Mesenteric fat pad (tissue), 1 donor: ENCODE measurements at places on chromosomes 6 and 20. TPM values are rescaled to one million over a fixed set of nuclear protein-coding genes. Genes with fewer than 3 reads are reported as not detected.

The OPN5 gene
- not detected for total RNA-seq

The ULBP1 gene
- 0.19 TPM for total RNA-seq

The CRISP2 gene
- not detected for total RNA-seq

The ZNF512B gene
- 18.7 TPM for total RNA-seq

The PRSS16 gene
- 0.19 TPM for total RNA-seq

The ADGRB3 gene
- total RNA-seq, result 0.74 TPM

The DPPA5 gene
- not detected for total RNA-seq

The ADGRG6 gene
- total RNA-seq, result 8.0 TPM

The SLC32A1 gene
- total RNA-seq, result not detected

The TREML2 gene
- total RNA-seq, result 1.0 TPM

The PRRT1 gene
- 1.0 TPM for total RNA-seq

The MROH8 gene
- 6.9 TPM for total RNA-seq

The ADGB gene
- total RNA-seq, result not detected

The CDSN gene
- total RNA-seq, result not detected

GRCh38 chr6:20317430-20317829 lies 84.2 kb upstream of the E2F3 start:
- DNase-seq, result no peak

DNA sequence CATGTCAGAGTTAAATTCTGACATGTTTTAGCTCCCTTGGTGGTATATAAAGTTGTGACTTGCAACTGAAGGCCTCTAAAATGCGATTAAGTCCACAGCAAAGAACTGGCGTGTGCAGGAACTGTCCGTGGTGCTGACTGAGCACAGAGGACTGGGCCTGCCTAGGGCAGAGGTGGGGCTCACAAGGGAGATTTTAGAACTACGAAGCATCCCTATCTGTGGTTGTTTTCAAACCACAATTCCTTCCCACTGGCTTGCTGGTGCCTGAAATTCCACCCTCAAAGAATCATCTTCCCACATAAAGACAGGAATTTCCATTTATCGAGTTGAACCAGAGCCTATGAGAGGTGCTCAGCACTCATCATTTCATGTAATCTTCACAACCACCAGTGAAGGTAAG lies 30.1 kb downstream of the RIMS4 start:
- DNase-seq, result no peak

- DNase-seq, result no peak
Observed at GRCh38 chr20:64006490-64006889, 25.6 kb downstream of the PRPF6 start.

- no peak for DNase-seq
Observed at GRCh38 chr6:100512203-100512862, 47.6 kb upstream of the SIM1 start.

DNA sequence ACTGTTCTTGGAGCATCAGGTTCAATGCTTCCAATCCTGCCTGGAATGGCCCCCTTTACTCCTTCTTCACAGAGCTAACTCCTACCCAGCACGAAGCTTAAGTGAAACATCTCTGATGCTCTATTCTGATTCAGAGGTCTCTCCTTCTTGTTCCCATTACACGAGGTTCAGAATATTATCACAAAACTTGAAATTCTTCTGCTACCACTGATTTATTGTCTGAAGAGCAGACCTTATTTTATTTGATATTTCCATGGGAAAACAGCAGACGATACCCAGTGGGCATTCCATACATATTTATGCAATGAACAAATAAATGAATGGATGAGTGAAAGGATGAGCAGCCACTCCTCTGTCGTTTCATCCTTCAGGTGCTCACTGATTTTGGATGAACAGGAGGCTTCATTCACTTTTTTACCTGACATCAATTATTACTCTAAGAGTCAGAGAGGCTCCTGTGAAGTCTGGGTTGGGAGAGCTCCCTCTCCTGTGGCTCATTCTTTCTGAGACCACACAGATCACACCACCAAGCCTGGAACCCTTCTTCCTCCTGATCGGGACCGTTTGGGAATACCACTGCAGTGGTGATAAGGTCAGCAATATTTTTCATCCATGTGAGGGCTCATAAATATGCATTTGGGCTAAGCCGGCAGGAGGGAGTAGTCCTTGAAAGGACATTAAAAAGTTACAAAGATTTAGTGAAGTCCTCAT lies 25.8 kb downstream of the SMLR1 start:
- DNase-seq, result no peak

- DNase-seq, result no peak
Observed at GRCh38 chr6:169574420-169574819, 127.4 kb downstream of the WDR27 start.

- no peak for DNase-seq
Observed at GRCh38 chr6:158783167-158783450, 36.1 kb downstream of the EZR start.

DNA sequence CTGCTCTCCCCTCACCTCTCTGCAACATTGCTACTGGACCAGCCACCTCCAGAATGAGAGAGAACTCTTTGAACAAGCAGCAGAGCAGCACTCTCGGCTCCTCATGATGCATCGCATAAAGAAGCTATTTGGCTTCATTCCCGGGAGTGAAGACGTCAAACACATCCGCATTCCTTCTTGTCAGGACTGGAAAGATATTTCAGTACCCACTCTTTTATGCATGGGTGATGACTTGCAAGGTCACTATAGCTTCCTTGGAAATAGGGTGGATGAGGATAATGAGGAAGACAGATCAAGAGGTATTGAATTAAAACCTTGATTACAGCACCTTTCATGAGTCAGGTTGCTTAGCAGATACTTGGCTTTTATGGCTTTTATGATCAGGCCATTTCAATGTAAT lies 4.3 kb downstream of the CALHM4 start:
- no peak for DNase-seq

DNA sequence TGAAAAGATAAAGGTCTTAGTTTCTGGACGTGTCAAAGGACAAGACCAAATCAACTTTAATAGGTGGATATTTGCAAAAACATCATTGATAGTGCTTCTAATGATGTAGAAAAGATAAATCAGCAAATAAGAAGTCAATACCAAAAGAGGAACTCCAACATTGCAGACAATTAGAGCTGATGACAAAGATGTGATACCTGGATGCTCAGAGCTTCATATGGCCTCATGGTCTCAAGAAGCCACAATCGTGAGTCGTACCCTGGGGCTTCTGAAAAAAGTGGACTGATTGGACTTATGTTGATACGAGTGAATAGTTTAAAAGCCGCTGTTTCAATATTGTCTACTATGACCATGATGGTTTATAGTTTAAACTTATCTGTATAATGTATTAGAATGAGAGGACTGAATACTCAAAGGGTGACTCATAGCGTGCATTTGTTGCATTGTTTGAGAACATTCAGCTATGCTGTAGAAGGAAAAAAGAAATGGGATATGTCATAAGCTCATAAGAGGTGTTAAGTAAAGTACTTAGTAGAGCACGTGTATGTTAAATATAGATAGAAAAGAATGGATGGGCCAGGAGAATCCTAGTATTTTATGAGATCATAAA lies 54.6 kb upstream of the RIPOR2 start:
- DNase-seq, result no peak

GRCh38 chr6:20572288-20572687 lies 38.0 kb downstream of the CDKAL1 start:
- no peak for DNase-seq

DNA sequence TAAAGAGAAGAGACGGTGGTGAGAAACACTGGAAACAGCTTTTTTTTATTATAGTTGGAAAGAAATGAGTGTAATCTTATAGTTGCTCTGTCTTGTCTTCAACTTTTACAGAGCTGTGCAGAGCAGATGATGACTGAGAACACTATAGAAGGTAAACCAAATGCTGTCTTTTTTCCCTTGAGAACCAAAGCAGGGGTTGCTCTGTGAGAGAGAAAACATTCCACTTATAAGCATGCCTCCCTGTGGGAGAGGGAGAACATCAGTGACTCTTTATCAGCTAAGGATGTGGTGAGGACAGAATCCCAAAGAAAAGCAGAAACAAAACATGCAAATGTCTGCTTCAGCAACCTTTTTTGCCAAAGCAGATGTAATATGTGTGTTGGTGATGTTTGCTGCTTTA lies 179.3 kb upstream of the HDDC2 start:
- no peak for DNase-seq

DNA sequence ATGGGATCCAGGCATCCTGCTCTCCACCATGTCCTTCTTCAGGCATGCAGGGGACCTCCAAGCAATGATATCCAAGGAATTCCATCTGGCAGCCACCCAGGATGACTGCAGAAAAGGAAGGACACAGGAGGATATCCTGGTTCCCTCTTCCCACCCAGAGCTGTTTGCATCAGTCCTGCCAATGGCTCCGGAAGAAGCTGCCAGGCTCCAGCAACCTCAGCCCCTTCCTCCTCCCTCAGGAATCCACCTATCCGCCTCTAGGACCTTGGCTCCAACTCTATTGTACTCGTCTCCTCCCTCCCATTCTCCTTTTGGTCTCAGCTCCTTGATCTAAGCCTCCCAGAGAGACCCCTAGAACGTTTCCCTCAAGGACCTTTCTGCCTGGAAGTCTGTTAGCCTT lies 733 bp upstream of the PSORS1C2 start:
- DNase-seq, result no peak

DNA sequence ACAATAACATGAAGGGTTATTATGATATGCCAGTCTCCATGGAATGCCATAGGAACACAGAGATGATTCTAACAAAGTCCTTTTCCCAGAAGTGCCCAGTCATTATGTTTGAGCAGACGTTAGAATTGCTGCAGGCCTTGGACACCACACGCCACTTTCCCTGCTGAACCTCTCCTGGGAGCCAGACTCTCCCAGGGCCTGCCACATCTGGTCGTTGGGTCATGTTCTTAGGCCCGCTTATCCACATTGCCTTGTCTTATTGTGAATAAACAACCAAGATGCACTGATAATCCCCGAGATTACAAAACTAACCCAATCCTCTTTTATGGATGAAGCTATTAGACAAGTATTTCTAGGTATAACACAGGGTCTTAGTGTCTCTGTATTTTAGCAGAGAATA lies 276.5 kb upstream of the CITED2 start:
- DNase-seq, result no peak

GRCh38 chr20:2920473-2920872 lies 47.2 kb downstream of the PTPRA start:
- DNase-seq, result no peak

GRCh38 chr6:44228836-44229235 lies 5.4 kb downstream of the SLC29A1 start:
- no peak for DNase-seq

DNA sequence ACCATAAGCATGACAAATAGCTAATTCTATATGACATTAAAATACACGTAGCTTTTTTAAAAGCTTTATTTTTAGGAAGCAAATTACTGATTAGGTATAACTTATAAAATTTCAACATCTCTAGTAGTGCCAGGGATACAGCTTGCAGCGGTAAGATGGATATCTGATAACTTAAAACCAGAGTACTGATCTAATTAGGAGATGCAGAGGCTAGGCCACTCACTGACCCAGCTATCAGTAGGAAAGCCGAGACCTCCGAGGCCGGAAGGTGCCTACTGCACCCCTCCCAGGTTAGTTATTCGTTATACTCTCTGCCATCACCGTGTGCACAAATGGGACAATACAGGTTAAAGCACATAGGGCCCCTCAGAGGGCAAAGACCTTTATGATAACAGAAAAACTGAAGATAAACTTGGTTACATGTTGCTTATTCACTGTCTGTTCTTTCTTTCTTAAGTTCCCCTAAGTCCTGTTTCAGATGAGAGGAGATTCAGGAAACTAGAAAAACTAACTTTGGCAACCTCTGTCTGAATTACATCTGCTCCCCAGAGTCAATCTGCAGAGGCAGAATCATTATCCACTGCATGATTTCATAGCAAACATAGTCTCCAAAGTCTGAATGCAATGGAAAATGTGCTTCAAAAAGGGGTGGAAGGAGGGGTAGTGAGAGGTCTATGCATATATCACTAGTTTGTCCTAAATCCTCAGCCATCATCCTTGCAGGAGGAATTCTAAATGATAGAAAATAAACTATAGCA lies 60.8 kb downstream of the RIPOR2 start:
- no peak for DNase-seq

DNA sequence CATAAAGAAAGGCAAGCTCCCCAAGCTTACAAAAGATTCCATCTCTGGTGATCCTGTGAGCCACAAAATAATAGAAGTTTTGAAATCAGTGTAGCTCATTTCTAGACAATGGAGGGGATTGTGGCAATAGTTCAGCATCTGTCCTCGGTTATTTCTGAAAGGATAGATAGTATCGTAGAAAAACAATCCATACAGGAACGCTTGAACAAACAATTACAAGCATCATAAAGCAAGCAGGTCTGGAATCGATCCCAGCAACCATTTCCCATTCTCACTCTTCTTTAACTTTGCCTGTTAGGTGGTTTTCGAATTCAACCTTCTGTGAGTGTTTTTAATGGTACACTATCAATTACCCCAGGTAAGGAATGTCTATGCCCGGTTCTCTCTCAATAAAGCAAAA lies 931.1 kb downstream of the KIF16B start:
- DNase-seq, result no peak

DNA sequence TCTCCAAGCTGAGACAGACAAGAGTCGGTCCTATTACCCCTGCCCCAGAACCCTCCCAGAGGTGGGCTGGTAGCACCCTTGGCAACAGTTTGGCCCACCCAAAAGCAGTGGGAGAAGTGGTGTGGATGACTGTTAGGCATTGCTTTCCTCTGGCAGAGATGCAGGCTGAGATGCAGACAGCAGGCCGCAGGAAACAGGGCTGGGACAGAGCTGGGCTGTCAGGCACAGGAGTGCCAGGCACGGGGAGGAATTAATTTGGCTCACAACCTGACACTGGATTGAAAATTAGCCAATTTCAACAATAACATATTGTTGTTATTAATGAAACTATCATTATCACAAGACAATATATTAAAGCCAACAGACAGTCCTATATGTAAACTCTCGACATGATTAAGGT lies 15.7 kb upstream of the SIRT5 start:
- DNase-seq, result no peak

DNA sequence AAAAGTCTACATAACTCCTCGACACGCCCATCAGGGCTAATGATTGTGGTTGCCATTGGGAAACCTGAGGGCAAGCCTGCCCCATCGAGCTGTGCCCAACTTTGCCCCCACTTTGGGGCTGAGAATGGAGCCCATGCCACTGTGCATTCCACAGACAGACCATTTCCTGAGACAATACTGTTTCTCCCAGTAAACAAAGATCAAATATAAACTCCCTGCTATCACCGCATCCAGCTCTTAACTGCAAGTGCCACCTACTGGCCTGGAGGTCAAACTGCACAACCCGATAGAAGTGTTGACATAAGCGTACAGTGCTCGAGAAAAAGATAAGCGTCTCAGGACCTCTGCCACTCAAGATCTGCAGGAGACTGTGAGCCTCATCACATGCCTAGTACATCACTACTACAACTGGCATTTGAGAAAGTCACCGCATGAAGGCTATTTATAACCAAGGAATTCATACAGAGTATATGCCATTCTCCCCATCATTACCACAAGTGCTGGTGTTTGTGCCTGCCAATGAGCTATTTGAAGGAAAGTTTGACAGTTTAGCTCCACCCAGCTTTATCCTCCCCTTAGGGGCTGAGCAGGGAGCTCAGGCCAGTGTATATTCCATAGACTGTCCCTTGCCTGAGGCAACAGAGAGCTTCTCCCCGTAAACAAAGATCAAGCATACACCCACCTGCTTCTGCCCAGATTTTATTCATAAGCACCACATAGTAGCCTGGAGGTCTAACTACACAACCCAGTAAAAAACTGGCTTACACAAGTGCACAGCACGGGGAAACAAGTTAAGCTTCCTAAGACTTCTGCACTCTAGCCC lies 4.5 kb upstream of the DEFB126 start:
- no peak for DNase-seq
